ENCODE measurements at places on chromosomes 1 and 21.
A peak's percentile ranks its signal among the peaks of the same experiment; 100 is the strongest.

- H3K27ac ChIP-seq: no peak overlapping the region
- H3K27me3 ChIP-seq: no peaks in the 10 kb centered on the region
- DNase-seq: no peak
- H3K4me1 ChIP-seq: no peaks in the 10 kb centered on the region
- no peak overlapping the region for H3K4me3 ChIP-seq
- no peaks in the 10 kb centered on the region for H3K36me3 ChIP-seq
Observed at GRCh38 chr1:17338706-17339493, 30.9 kb downstream of the PADI4 start.

GRCh38 chr1:76065270-76065669 lies 9.3 kb upstream of the ST6GALNAC3 start:
- H3K27ac ChIP-seq: no peak overlapping the region
- H3K4me3 ChIP-seq: no peak overlapping the region
- no peaks in the 10 kb centered on the region for H3K4me1 ChIP-seq
- no peak for DNase-seq
- H3K27me3 ChIP-seq: no peaks in the 10 kb centered on the region

GRCh38 chr1:7070389-7071029 lies 285.3 kb downstream of the CAMTA1 start:
- no peaks in the 10 kb centered on the region for H3K4me1 ChIP-seq
- H3K27ac ChIP-seq: no peak overlapping the region
- DNase-seq: peak; percentile 86
- H3K27me3 ChIP-seq: no peaks in the 10 kb centered on the region
- H3K4me3 ChIP-seq: no peak overlapping the region

- no peak overlapping the region for H3K4me3 ChIP-seq
- peaks cover 7% of the 10 kb centered on the region for H3K4me1 ChIP-seq
- no peak overlapping the region for H3K27ac ChIP-seq
Observed at GRCh38 chr1:95311014-95311413, 77.0 kb downstream of the RWDD3 start.

DNA sequence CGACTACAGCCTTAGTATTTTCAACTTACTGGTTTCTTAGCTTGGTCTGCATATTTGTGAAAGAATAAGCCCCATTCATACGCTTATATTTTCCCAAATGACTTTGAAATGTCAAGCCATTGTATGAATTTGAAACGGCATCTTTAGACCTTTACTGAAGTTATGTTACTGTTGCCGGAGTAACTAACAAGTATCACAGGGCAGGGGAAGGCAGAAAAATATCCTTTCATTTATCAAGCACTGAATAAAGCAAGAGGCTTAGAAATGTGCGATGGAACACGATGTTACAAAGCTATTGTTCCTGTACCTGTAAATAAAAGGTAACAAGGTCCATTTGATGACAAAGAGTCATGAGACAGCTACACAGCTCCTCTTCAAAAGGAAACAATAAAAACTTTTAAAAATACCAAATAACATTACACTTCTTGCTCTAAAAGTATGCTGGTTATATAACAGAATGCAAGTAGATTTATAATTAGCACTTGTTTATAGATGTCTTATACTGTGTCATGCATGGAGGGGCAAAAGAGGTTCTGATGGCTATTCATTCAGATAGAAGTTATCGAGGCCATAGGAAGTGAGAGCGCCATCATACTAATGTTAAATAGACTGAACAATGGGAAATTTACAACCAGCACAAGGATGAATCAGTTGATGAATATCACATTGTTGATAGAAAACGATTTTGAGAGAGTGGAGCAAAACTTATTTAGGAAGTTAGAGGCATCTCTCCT lies 322.6 kb downstream of the RGS7 start:
- H3K27ac ChIP-seq: no peak overlapping the region
- DNase-seq: no peak
- no peaks in the 10 kb centered on the region for H3K4me1 ChIP-seq
- H3K27me3 ChIP-seq: no peaks in the 10 kb centered on the region
- no peak overlapping the region for H3K4me3 ChIP-seq

GRCh38 chr21:34844013-34844923 lies 175.5 kb downstream of the CLIC6 start:
- DNase-seq: no peak
- no peaks in the 10 kb centered on the region for H3K27me3 ChIP-seq
- H3K36me3 ChIP-seq: no peaks in the 10 kb centered on the region
- H3K27ac ChIP-seq: no peak overlapping the region

DNA sequence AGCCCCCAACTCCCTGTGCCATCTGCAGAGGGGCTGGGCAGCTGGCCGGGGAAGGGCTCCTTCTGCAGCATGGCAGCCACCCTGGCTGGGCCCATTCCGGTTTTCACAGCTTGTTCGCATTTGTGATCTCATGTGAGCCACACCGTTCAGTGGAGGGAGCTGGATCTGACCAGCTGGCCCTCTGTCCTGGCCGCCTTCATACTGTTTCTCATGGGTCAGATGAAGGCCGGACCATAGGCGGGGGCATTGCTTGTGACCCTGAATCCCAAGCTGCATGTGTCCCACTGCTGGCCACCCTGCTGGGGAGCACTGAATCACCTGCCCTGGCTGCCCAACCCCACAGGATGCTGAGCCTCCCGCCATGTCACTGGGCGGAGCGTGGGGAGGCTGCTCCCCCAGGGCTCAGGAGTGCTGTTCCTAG lies 36.4 kb upstream of the PRSS38 start:
- no peak for DNase-seq
- H3K36me3 ChIP-seq: no peaks in the 10 kb centered on the region
- H3K27me3 ChIP-seq: no peaks in the 10 kb centered on the region

GRCh38 chr1:99082366-99082765 lies 77.7 kb upstream of the PLPPR5 start:
- no peaks in the 10 kb centered on the region for H3K27me3 ChIP-seq
- H3K27ac ChIP-seq: no peak overlapping the region
- no peak overlapping the region for H3K4me3 ChIP-seq
- no peaks in the 10 kb centered on the region for H3K36me3 ChIP-seq
- no peak for DNase-seq
